Stimulated activated CD4-positive, alpha-beta T cell treated with anti-CD3 and anti-CD28 coated beads, TNF-alpha, amount 100 ng/mL, for 1 hour (primary cell): ENCODE measurements at places on chromosomes 2 and 18.

GRCh38 chr2:169464882-169465281 lies 14.4 kb upstream of the BBS5 start:
- DNase-seq = no peak

- no peak for DNase-seq
Observed at GRCh38 chr2:239465017-239466001, 64.5 kb upstream of the HDAC4 start.

DNA sequence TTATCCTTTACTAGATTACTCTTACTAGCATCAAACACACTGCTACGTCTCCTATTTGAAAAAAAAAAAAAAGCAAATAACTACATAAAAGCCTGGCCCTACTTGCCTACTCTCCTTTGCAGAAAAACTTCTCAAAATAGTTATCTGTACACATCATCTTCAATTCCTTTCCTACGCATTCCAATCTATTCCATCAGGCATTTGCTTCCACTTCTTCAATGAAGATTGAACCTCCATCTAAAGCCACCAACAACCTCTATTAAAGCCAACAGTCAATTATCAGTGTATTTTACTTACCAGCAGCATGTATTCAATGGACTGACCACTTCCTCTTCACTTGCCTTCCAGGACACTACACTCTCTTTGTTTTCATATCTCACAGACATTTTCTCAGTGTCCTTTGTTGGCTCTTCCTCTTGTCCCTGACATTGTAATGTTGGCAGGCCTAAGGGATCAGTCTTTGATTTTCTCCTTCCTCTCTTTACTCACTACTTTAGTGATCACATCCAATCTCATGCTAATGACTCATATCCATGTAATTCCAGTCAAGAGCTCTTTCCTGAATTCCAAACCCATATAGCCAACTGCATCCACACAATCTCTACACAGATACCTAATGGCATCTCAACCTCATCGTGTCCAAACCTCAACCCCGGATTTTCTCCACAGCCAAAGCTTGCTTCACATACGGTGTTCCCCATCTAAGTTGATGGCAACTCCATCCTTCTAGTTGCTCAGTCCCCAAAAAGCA lies 131.3 kb downstream of the CCDC148 start:
- no peak for DNase-seq

- DNase-seq = no peak
Observed at GRCh38 chr2:36741188-36741837, 44.8 kb downstream of the VIT start.

DNA sequence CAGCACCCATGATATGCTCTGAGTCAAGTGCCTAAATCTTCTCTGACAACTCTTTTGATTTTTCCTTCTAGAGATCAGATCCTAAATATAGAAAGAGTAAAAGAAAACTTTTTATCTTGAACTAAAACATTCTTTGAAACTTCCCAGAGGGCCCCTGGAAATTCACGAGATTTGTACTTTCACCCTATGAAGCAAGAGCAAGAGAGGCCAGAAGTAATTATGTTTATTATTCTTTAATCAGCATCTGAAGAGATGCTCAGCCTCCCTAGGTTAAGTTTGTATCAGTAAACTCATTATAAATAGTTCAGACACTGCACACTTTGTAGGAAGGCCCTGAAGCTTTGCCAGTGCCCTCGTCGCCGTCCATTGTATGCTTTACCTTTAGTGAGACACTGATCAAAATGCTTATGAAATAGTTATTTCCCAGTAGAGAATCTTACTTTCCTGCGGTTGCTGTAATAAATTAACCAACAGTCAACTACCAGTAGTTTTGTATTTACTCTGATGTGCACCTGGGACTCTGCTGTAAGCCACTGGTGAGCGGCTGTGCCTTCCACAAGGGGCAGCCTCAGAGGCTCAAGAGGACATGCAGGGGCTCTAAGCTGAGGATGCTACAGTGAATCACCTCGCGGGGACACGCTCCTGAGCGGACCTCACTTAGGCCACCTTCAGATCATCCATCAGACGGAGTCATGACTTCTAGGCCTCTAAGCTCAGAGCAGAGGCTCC lies 71.9 kb downstream of the BIN1 start:
- no peak for DNase-seq

- DNase-seq = no peak
Observed at GRCh38 chr18:31302991-31303390, 15.0 kb upstream of the DSG1 start.

DNA sequence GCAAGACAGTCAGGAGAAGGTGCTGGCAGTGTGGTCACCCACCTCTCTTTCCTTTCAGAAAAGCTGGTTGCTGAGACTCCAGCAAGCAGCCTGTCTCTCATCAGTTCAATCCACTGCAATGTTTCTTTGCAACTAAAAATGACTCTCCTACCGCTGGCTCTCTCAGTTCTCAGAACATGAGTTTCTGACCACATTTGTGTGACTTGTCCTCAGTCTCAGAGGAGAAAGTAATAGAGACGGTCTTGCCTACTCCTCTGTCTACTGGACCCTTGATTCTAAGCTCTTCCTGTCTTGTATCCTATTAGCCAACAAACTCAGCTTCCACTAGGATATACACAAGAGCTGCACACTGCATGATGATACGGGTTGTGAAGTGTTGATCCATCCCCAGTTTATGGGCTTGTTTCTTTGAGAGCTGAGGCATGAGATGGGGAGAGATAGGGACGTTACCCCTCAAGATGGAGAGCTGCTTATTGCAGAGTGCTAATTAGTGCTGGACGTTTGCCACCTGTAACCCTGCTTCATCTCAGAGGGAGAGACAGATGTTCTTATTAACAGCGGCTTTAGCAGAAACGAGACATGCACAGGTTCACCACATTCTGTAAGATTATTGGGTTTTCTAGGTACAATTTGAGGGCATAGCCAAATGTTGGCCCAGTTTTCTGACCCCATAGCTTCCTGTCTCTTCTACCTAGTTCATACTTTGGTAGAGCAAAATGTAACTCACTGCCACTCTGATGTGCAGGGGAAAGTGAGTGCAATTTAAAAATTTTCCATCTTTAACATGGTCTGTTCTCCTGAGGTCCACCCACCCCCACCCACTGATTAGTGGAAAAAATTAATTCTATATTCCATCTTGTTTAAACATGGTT lies 32.4 kb upstream of the YWHAQ start:
- no peak for DNase-seq

GRCh38 chr2:182230561-182230960 lies 196.3 kb downstream of the PDE1A start:
- DNase-seq = no peak

DNA sequence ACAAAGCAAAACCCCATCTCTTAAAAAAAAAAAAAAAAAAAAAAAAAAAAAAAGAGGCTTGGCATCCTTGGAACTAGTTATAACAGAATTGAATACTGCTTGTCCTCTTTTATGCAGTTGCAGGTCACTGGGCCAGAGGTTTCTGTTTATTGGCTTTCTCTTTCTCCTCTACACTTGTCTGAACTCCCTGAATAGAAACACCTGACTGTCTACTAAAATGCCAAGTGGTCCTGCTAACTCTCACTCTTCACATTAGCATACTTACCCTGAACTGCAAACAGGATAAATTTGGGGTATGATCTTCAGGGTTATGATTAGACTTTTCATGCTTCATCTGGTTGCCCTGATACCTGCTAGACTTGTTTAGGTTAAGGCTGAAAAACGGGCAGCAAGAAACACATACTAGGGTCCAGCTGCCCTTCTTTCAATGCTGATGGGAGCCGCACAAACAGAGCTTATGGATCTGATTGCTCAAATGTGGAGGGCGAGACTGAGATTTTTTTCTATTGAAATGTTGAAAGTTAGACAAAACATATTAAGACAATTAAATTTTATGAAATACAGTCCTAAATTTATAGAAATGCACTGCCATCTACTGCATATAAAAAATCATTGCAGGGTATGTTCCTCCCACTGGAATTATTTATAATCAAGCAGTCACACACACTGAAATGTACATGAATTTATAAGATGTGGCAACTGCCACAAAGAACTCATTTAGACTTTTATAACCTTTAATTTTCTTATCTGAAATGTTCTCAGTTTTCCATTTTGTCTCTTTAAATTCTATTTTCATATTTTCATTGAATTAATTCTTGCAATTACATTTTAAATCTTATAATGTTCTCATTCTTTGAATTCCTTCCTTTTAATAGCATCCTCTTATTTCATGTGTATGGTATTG lies 40.8 kb downstream of the GTF3C3 start:
- DNase-seq = no peak

DNA sequence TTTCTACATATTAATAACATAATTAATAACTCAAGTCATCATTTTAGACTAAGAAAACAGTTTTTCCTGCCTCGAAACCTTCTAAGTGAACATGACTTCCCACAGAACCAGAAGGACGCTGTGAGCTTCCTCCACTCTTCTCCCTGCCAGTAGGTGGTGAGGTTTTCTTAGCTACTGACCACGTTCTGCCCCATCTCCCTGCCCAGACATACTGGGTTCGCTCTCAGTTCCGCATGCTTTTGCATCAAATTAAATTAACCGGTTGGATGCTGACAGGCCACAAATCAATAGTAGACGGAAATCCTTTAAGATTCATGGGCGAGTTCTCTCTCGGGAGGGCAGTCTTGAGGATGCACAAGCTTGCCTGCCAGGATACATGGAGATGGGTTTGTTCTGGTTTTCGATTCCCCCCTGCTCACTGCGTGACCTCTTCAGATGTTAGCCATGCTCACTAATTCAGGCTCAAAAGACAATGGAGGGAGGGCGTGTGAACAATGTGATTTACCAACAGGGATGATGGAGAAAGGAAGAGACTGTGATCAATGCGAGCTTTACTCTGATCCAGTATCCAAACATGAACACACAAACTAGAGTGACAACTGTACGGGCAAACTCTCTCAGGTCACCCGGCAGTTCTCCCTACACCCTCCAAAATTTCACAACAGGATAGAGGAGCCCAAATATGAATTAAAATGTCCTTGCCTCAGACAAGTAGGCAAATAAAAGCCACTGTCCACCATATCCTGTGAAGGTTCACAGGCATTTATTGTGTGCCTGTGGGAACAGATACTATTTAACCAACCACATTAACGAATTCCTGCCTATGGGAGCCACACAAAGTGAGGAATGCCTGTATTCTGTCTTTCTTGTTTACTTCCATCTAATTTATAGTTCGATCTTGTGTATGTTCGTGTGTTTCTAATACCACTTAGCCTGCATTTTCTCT lies 375.7 kb downstream of the EIPR1 start:
- no peak for DNase-seq

DNA sequence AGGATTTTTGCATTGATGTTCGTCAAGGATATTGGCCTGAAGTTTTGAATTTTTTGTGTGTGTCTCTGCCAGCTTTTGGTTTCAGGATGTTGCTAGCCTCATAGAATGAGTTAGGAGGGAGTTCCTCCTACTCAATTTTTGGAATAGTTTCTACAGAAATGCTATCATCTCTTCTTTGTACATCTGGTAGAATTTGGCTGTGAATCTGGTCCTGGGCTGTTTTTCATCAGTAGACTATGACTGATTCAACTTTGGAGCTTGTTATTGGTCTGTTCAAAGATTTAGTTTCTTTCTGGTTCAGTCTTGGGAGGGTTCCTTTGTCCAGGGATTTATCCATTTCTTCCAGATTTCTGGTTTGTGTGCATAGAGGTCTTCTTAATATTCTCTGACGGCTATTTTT lies 166.7 kb downstream of the ST6GAL2 start:
- DNase-seq = no peak
